CD4-positive, alpha-beta T cell treated with Interleukin-17A for 4 hours (primary cell): ENCODE measurements at places on chromosomes 11 and 22.

DNA sequence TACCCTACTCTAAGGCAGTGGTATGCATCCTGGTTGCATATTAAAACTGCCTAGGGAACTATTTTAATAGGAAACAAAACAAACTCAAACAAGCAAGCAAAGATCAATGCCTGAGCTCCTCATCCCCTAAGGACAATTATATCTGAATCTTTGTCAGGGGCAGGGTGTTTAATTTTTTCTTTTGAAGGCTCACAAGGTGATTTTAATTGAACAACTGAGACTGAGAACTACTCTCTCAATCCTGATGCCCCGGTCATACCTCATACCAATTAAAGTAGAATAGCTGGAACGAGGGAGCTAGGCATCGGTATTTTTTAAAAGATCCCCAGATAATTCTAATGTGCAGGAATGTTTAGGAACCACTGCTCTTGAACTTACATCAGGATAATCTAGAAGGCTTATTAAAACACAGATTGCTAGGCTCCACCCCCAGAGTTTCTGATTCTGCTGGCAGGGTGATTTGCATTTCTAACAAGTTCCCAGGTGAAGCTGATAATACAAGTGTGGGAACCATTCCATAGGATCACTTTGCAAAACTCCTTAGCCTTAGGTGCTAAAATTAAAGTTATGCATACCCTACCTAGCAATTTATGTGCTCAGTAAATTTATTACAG is 416.5 kb downstream of the GUCY1A2 start:
- DNase-seq, result no peak

- no peak for DNase-seq
These were observed 8.7 kb downstream of the GRIK4 start for GRCh38 chr11:120520091-120520822.

DNA sequence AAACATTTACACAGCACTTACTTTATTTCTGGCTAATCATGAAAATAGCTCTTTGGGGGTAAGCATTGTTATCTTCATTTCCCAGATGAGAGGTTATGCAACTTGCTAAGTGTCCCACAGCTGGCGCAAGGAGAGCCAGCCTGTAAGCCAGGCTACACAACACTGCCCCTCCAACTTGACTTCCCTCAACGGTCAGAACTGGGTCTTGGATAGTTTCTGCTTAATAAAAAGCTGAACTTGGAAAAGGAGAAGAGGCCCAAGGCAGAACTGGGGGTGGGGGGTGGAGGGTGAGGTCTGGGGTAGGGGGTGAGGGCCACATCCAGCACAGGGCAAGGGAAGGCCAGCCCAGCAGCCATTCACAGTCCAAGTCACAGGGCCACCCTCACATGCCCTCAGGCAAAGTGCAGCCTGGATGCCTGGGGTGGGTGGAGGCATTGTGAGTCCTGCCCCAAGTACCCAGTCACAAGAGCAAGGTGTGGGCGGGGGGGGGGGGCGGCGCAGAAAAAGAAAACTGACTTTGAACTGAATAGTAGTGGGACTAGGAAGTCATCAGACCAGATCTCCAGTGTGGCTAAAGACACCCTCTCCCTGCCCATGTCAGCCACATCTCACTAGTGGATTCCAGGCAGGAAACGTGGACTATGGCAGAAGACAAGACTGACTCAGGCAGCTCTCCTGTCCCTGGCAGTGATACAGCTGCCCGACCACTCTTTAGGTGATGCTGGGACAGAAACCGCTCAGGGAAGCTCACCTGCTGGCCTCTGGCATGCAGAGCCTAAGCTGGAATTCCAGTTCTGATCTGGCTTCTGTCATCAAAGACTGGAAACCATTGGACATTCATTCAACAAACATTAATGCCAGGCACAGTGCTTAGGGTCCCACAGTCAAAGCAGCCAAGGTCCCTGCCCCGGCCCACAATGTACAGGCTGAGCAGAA is 52.4 kb downstream of the PACSIN2 start:
- DNase-seq, result no peak

- no peak for DNase-seq
These were observed 6.8 kb downstream of the CABP7 start for GRCh38 chr22:29726512-29727130.
